ENCODE measurements at places on chromosomes 6 and 20.

DNA sequence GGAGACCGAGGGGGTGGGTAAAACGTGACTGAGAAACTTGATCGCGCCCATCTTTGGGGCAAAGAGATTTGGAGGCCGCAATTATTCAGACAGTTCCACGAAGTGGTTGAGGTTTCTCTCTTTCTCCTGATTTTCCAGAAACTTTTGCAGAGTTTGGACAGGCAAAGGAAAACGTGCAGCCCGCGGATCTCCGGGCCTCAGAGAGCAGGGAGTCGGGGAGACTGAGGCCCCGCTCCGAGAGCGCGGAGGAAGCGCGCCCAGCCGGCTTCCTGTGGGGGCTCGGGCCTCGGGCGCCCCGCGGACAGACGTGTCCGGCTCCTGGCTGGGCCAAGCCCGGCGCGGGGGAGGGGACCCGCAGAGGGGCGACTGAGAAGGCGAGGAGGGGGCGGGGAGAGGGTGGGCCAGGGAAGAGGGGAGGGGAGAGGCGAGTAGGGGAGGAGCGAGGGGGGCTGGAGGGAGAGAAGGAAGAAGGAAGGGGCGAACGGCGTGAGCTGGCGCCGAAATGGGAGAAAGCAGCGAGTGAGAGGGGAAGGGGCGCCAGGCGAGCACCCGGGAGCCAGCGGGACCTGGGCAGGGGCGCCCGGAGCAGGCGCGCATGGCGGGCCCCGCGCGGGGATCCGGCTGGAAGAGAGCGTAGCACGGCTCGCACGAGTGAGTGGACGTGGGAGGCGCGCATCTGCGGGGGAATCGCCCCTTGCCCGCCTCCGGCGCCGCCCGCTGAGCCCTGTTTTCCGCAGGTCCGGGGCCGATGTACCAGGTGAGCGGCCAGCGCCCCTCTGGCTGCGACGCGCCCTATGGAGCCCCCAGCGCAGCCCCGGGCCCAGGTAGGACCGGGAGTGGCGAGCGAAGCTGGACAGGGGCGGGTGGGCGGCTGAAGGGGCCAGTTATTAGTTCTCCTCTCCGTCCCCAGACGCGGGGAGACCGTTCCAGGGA lies at the start of gene MDFI:
TSS of gene MDFI (plus strand) at position 467 of the 933 bp plus-strand sequence. CDS start at position 749, 282 bp downstream.
- DNase-seq, result peak; percentile 25

DNA sequence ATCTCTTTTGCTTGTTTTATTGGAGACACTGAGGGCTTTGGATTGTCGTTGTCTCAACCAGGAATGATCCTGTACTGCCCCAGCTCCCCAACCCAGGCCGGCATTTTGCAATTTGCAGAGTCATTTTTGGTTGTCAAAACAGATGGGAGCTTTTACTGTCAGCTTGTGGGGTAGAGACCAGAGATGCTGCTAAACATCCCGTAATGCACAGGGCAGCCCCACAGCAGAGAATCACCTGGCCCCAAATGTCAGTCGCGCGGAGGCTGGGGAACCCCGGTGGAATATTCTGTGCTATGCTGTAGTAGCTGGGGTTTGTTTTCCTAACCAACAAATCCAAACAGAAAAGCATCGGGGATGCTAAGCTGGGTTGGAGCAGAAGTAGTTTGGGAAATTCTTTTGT lies 99.7 kb downstream of the TSHZ2 start:
- no peak for DNase-seq

DNA sequence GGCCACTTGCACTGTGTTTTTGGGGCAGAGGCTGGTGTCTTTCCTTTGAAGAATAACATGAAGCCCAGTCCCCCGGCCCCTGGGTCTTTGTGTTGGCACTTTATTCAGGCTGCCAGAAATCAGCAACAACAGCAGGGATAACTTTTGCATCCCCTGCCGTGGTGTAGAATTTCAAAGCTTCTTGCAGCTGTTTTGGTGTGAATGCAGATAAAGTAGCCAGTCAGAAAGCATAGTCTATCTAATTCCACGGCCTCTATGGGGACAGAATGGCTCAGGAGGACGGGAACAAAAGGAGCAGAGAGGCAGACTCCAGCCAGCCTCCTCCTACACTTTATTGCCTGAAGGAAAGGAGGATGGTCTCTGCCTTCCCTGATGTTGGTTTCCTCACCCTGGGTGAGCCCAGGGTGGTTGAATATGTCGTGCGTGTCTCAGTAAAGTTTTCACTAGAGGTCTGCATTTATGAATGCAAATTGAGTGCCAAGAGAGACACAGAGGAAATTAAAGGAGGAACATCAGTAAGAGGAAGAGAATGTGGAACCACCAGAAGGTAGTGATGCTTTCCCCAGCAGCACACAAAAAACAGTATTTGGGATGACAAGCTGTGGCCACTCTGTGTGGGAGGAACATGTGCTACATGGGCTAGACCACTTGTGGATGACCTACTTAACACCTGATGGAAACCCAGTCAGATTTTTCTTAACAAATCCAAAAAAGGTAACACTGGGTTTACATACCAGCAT lies 125.9 kb upstream of the TRAF3IP2 start:
- no peak for DNase-seq

DNA sequence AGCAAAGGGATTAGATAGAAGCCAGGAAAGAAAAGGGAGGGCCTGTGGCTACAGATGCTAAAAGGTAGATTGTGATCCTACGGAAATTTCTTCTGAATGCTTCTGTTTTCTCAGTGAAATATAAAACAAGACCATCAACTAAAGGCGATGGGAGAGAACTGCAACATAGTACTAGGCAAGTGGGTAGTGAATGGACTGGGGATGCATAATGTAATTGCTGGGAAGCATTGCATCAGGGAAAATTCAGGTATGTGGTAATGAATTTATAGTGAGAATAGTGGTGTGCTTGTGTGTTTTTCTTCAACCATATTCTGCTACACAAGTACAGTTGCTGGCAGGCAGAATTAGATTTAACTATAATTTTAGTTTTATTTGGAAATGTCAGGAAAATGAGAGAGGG lies 156.6 kb downstream of the OPN5 start:
- no peak for DNase-seq

DNA sequence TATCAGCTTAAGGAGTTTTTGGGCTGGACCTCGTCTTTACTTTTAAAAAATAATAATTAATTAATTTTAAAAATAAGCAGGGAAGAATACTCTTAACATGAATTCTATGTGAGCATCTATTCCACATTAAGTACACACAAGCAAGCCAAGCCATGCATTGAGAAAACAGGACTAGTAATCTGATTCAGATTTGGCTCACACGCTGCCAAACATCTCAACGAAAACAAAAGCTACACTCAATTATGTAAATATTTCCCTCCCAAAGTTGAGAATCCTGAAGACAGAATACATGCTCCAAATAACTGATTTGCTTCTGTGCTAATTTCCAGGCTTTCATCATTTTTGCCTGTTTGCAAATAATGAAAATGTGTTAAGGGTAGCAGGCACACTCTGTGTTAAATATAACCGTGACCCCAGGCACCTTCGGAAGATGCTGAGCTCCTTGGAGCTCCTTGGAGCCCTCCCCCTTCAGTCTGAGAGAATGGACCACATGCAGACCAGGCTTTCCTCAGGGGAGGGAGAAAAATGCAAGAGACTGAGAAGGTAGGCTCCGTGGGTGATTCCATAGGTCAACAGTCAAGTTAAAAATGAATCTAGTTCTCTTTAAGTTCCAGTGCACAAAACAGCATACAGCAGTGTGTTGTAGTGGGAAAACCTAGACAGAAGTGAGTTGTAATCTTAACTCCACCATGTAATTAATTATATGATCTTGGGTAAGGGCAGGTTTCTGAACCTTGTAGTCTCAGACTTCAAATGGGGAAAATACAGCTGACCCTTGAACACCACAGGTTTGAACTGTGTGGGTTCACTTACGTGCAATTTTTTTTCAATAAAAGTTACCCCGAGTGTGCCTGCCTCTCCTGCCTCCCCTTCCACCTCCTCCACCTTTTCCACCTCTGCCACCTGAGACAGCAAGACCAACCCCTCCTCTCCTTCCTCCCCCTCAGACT lies 161.3 kb upstream of the RREB1 start:
- no peak for DNase-seq

DNA sequence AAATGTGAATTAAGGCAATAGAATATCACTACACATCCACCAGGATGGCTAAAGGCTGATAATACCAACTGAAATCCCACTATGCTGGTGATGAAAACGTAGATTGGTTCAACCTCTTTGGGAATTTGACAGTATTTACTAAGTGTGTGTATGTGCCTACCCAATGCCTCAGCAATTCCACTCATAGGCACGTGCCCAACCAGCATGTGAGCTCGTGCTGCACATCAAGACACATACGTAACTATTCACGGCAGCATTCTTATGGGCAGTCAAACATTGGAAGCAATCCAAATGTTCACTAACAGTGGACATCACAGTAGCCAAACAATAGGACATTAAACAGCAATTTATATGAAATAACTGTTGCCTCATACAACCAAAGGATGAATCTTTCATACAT lies 15.7 kb upstream of the AFDN start:
- no peak for DNase-seq

DNA sequence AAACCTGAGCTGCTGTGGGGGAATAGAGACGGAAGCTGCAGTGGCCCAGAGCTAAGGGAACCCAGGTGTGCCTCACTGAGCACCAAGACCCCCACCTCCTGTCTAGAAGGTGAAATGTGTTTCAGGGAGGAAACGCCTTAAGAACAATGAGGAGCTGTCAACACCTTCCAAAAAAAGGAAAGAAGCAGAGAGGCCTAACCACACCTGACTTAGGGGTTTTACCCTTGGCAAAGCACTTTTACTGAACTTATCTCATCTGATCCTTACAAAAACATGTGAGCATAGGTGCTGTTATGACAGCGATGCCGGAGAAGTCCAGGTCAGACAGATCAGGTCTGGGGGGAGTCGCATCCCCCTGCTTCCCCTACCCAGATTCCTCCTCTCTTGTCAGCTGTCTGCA lies 16.1 kb upstream of the CDKN1A start:
- no peak for DNase-seq

- DNase-seq, result no peak
Measured at GRCh38 chr6:155216312-155217046, 47.3 kb upstream of the CLDN20 start.

DNA sequence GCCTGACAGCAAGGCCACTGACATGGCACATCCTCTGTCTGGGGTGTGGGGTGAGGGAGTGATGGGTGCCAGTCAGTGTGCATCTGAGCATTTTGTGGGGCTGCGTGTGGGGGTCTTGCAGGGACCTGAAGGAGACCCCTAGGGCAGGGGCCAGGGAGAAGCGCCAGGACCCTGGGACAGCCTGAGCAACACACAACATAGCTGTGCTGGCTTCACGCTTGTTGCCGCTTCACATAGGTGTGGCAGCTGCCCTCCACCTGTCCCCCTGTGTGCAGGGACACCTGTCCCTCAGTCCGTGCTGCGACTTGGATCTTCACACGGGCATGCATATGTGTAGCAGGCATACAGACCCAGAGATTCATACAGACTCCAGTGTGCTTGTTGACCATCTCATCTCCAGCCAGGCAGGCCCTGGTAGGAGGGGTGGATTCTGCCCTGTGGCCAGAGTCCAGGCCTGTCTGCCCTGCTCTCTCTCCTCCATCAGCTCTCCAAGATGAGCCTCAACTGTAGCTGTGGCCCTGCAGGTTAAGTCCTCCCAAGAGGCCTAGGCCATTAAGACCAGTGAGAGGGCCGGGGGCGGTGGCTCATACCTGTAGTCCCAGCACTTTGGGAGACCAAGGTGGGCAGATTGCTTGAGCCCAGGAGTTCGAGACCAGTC lies 3.2 kb upstream of the NPBWR2 start:
- no peak for DNase-seq

DNA sequence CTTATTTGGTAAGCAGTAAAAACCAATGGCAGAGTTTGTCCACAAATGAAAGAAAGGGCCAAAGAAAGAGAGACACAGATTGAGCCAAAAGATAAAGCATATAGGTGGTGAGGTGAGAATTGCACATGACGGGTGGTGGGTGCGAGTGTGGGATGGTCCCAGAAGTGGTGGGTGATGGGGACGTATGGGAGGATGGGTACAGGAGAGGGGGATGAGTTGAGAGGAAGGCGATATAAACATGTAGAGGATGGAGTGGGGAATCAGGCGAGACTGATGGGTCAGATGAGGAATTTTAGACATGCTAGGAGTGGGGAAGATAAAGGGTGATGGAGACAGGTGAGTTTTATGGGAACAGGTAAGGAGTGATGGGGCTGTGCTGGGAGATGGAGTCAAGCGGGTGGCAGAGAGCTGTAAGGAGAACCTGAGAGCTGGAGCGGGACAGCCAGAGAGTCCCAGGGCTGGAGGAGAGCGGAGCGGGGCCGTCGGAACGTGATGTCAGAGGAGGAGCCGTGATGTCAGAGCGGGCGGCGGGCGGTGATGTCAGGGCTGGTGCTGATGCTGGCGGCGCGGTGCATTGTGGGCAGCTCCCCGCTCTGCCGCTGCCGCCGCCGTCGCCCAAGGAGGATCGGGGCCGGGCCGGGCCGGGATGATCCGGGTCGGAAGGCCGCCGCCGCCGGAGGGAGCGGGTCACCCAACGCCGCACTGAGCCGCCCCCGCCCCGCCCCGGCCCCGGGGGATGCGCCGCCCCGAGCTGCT lies at the start of gene TTBK1:
TSS of gene TTBK1 (plus strand) at position 574 of the 756 bp plus-strand sequence. CDS start 3,180 bp downstream, outside the sequence.
- DNase-seq, result no peak

- no peak for DNase-seq
Measured at GRCh38 chr6:87848616-87849015, 146.6 kb upstream of the AKIRIN2 start.

DNA sequence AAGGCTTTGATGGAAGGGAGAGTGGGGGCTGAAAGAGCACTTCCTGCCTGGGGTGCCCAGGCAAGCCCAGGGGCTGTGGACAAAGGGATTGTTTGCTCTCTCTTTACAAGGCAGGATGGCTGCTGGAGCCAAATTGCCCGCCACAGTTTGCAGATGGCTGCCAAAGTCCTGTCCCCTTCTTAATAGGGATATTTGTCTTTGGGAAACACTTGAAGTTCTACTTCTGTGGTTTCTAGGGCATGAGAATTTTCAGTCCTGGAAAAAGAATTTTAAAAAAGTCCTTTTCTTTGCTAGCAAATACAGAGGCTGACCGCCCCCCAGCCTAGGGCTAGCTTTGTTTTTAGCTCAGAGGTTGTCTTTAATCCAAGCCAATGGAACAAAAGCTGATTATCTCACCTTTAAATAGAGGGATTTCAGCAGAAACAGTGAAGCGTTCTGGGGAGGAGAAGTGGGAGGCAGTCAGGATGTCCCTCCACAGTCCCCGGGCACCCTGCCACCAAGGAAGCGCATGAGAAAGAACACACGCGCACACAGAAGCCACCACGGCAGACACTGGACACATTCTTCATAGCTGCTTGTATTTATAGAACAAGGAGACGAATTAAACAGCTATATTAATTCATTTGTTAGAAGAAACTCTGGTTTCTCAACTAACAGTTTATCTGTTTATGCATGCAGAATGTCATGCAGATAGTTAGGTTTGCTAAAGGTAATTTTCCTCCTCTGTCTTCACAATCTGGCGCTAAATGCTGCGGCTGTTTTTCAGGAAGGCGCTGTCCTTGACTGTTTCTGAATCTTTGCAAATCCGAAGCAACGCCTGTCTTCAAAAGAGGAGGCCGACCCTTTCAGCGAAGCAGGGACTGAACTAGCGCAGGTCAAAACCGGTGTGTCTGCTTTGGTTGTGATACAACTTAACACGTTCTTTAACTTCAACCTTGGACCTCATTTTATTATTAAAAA lies 736.9 kb downstream of the QKI start:
- DNase-seq, result no peak

GRCh38 chr6:90982051-90982450 lies 395.2 kb upstream of the MAP3K7 start:
- no peak for DNase-seq

- DNase-seq, result no peak
Measured at GRCh38 chr20:13223736-13224520, 2.9 kb downstream of the ISM1 start.

GRCh38 chr6:69913361-69913760 lies 47.0 kb downstream of the COL19A1 start:
- DNase-seq, result no peak

- peak; percentile 30 for DNase-seq
Measured at GRCh38 chr20:4817230-4817671, 95.5 kb downstream of the PRND start.

All from fibroblast of skin of back (primary cell).